ENCODE measurements at places on chromosomes 1 and 21.

GRCh38 chr1:151516031-151516511, 4.9 kb downstream of the CGN start:
- DNase-seq: no peak

DNA sequence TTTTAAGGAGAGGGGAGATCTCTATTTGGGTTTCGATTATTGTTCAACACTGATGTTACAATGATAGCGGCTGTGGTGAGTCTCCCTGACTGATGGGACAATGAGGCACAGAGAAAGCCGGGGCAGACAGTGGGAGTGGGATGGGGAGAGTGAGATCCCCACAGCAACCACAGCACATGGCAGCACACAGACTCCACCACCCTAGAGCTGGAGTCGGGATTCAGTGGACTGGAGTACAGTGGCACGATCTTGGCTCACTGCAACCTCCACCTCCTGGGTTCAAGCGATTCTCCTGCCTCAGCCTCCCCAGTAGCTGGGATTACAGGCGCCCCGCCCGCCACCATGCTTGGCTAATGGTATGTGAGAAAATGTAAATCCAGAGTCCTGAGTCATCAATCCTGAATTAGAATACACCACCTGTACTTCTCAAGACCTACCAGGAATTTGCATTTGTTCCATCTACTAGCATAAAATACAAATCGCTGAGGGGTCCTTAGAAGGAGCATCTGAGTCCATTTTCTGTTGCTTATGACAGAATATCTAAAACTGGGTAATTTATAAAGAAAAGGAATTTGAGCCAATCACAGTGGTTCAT, 125.8 kb downstream of the TOMM20 start:
- no peak for DNase-seq

GRCh38 chr1:60229821-60230220, 156.3 kb upstream of the C1orf87 start:
- DNase-seq: no peak

DNA sequence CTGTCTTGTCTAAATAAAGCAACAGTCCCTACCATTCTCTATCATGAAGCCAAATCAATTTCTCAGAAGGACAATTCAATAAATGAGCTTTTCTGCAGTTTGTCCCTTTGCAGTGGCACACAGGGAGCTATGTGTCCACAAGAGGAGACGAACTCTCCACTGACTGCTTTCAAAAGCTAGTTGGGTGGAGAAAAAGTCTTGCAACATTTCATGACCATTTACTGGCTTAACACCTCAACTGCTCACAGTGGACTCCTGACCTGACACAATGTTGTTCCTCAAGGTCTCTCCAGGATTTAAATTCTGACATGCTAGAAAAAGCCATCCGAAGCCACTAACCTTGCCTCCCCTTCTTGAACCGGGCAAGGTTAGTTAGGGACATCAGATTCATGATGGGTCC, 111.7 kb downstream of the TIAM1 start:
- DNase-seq: no peak

DNA sequence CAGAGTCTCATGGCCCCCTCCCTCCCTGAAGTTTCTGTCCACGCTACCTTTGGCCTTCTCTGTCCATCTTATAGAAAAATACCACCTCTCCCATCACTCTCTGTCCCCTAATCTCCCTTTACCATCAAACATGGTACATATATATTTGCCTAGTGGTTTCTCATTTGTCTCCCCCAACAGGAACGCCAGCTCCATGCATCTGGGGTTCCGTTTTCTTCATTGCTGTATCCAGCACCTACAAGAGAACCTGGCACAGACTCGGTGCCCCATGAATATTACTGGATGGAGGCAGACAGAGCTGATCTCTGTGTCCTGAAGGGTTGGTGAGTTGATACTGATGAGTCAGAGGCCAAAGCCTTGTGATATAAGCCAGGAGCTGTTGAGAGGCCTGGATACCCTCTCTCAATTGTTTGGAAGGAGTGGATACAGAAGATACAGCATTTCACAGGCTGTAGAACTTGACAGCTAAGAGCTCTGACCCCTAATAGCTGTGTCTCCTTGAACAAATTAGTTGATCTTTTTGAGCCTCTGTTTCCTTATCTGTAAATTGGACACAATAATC, 21.9 kb downstream of the HEYL start:
- DNase-seq: no peak

DNA sequence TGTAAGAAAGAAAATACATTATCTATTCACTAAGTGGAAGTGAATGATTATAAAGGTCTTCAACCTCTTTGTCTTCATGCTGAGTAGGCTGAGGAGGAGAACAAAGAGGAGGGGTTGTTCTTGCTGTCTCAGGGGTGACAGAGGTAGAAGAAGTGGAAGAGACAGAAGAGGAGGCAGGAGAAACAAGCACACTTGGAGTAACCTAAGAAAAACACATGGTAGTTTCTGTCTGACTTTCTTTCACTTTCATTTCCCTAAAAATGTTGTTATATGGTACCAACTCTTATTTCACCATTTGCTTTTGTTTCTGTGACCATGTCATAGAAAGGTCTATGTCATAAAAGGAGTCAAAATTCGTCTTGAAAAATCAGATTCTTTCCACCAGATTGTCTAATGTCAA, 696.6 kb upstream of the BRINP3 start:
- DNase-seq: no peak

DNA sequence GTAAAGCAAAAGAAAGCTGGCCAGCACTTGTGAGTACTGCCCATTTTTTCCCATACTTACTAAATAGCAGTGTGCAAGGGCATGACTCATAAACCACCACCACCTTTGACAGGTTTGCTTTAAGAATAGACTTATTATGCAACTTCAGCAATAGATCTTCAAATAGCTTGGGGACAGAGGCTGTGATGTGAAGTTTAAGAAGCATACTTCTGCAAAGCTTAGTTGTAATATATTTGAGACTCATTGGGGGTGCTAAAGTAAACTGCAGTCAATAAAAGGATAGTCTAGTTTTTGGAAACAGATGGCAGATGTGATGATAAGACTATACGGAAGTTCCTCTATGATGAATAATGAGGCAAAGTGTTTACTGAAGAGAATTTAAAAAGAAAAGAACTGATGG, 210.0 kb downstream of the PLA2G4A start:
- no peak for DNase-seq

DNA sequence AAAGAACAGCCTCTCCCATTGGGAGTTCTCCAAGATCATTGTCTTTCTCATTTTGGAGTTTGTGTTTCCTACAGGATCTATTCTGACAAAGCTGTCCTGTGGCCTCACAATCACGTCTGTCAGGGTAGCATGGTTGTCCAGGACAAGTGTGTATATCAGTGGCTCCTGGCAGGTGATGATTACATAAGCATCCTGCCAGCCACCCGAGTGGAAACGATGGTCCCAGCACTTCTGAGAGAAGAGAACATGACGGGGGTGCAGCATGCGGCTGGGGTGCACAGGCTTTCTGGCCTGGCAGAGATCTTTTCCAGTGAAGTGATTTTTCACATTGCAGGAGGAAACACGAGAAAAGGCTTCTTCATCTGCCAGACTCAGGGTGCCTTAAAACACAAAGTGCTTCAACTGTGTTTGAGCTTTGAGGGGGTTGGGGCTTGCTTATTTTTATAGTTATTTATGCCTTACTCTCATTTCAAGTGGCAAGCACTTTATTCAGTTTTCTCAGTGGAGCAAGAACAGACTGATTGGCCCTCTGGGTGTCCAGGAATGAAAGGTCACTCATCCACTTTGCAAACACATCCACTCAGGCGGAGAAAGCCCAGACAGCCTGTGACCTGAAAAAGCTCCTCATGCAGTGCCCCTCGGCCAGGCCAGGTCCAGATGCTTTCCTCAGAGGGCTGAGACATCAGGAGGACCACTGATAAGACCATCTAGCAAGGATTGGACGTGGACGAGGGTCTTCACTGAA, 186.0 kb downstream of the DUSP10 start:
- no peak for DNase-seq

- no peak for DNase-seq
Observed at GRCh38 chr1:23699280-23700179, 7.9 kb downstream of the RPL11 start.

- no peak for DNase-seq
Observed at GRCh38 chr1:209072481-209072880, 511.0 kb upstream of the CAMK1G start.

DNA sequence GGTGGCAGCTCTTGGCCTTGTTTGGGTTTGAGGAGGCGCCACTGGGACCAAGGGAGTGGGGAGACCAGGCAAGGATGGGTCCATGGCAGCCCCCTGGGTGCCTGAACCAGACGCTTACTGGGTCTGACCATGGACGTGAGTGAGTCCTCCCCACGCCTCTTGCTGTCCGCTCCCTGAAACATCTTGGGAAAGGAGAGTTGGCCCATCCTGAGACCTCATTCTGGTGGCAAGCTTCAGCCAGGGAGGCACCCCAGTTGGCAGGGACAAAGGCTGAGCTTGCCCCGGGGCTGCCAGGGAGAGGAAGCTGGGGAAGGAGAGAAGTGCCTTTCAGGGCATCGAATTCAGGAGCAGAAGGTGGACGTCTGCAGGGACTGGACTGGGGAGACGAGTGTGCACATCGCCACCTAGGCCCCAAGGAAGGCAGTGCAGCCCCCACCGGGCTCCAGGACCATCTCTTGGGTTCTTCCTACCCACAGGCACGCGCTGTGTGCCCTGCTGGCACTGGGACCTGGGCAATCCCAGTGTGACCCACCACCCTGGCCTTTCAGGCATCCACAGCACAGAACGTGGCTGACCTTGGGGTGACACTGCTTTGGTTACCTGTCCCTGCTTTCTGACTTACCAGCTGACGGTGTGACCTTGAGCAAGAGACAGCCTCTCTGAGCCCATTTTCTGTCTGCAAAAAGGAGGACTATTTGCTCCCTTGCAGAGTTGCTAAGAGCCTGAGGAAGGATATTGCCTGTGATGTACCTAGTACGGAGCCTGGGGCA, 132.9 kb upstream of the WNT4 start:
- DNase-seq: peak; percentile 33

- no peak for DNase-seq
Observed at GRCh38 chr1:231826566-231826965, 200.0 kb downstream of the DISC1 start.

DNA sequence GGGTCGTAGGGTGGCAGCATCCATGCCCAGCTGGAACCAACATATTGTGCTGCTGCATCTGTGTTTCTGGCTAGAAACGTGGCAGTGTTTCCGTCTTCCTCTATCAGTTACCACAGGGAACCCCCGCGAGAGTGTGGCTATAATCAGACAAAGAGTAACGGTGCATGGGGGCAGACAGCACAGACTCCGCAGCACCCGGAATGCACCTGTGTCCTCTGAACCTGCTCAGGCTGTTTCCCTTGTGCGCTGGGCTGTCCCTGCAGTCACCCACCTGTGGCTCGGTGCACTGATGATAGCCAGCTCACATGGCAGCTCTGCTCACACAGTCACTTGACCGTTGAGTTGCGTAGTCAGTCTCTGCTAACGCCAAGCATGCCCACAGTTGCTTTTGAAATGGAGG, 11.4 kb upstream of the PCBP3 start:
- DNase-seq: no peak

- DNase-seq: no peak
Observed at GRCh38 chr1:154726443-154726842, 118.5 kb upstream of the ADAR start.

DNA sequence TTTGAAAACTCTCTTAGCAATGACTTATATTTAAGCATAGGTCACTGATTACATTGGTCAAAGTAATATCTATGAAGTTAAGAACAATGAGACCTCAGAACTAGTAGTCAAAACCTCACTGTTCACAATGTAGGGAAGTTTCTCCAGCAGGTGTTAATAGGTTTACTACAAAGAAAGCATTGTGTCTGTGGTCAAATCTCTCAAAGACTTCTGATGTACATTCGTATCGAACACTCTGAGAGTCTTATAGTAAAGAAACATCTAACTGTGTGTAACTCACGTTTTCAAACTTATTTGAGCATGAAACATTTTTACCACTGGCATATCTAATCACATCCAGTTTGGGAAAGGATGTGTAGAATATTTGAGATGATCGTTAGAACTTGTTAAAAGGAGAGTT, 76.0 kb downstream of the MAP3K7CL start:
- DNase-seq: no peak

DNA sequence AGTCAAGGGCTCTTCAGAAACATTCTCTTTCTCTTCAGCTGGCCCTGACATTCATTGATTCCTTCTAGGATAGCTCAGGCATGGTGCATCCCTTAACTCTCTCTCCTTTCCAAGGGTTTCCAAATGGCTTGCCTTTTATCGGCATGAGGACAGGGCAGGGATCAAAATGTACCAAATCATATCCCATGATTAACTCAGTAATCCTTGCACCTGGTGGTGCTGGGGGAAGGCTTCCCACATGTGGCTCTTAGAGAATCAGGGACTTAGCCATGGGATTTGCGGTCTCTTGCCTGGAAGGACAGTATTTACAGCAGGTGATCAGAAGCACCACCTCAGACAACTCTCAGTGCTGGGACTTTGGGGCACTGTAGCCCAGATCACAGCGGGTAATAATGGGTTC, 46.2 kb upstream of the EDEM3 start:
- no peak for DNase-seq

GRCh38 chr1:180272395-180272794, 42.3 kb downstream of the LHX4 start:
- no peak for DNase-seq

DNA sequence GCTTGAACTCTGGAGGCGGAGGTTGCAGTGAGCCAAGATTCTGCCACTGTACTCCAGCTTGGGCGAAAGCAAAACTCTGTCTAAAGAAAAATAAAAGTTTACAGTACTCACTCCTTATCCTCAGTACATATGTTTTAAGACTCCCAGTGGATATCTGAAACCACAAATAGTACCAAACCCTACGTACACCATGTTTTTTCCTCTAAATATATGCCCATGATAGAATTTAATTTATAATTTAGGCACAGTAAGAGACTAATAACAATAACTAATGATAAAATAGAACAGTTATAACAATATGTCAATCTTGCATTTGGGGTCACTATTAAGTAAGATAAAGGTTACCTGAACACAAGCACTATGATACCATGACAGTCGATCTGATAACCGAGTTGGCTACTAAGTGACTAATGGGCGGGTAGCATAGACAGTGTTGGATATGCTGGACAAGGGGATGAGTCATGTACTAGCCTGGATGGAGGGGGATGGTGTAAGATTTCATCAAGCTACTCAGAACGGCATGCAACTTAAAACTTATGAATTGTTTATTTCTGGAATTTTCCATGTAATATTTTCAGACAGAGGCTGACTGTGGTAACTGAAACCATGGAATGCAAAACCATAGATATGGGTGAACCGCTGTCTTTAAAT, 43.7 kb downstream of the ST7L start:
- DNase-seq: no peak

GRCh38 chr1:184567637-184568036, 180.8 kb downstream of the C1orf21 start:
- no peak for DNase-seq

DNA sequence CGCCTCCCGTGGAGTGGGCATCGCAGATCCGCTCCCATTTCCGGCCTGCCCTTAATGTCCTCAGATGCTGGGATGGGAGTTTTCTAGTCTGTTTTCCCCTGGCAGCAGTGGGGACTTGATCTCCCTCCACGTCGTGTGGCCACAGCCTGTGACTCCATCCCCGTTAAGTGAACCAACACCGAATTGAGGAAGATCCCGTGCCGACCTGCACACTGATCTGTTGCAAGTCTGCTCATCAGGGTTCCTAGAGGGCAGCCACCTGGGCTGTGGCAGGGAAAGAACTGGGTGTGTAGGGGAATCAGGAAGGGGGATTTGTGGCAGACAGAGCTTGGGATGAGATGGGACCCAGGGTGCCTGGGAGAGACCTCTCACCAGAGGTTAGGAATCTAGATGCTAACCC, 23.3 kb upstream of the CDK18 start:
- no peak for DNase-seq

GRCh38 chr1:115082949-115083348, 6.4 kb downstream of the TSPAN2 start:
- DNase-seq: no peak

All from SHP77 (cell line).